Eye (tissue), 1 donor: ENCODE measurements at places on chromosomes 11 and 22.

DNA sequence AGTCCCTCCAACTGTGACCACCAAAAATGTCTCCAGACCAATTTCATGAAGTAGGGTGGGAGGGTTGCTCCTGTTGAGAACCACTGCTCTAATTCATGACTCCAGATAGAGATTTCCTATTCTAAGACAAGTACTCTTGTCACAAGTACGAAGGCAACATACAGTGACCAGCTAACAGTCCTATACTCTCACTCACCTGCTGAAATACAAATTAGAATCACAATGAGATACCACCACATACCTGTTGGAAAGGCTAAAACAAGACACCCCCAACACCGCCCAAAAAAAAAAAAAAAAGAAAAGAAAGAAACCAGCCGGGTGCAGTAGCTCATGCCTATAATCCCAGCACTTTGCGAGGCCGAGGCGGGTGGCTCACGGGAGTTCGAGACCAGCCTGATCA, 310.5 kb downstream of the SWAP70 start:
- DNase-seq, result no peak

- no peak for DNase-seq
Observed at GRCh38 chr11:74070723-74071492, 62.0 kb upstream of the UCP3 start.

DNA sequence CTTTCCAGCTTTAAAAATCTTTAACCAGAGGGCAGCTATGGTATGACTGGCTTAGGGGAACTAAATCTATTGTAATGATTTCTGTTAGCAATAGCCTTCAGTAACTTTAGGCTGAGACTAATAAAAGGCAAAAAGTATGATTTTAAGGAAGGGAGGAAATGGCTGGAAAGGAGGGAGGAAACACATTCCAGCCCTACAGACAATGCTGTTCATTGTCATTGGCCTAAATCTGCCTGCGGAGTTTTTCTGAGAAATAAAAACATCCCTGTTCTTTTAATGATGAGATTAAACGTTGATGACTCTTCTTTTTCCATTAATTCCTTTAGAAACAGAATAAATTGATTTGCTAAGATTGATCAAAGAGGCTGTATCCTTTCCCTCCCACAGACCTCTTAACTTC, 99.6 kb upstream of the GRAMD1B start:
- no peak for DNase-seq

GRCh38 chr11:71091506-71092265, 160.7 kb downstream of the SHANK2 start:
- no peak for DNase-seq

DNA sequence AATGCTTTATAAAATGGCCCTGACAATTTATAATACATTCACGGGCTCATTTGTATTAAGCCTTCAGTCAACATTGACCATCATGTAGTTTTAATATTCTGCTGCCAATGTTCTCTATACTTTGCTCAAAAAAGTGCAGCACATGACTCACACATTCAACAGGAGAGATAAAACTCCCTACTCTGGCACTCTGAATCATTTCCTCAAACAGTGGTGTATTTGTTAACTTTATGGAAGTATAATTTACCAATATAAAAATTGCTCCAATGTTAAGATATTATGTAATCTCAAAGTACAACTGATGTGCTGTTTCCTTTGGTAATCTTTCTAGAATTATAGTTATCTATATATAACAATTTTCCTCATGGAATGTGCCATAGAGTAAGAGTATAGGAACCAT, 39.9 kb downstream of the MAML2 start:
- no peak for DNase-seq

GRCh38 chr11:22984045-22984444, 123.8 kb upstream of the CCDC179 start:
- DNase-seq, result no peak

GRCh38 chr11:13104619-13105236, 95.6 kb downstream of the RASSF10 start:
- no peak for DNase-seq

DNA sequence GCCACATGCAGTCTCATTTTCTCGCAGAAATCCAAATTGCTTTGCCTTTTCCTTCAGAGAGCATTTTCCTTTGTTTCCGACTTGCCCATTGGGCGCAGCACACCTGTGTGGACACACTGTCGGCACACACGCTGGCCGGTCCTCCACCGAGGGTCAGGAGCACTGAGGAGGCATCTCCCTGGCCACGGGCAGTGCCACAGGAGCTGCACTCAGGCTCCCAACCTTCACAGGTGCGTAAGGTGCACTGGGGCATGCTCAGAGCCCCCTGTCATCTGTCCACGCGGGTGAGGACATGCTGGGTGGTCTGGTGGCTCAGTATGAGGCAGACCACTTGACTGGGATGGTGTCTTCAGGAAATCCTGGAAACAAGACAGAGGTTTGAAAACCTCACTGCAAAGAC, 779.1 kb downstream of the BRD1 start:
- DNase-seq, result no peak

- no peak for DNase-seq
Observed at GRCh38 chr11:96187822-96188221, 155.2 kb downstream of the MAML2 start.

GRCh38 chr22:28269277-28269676, 350.2 kb upstream of the PITPNB start:
- no peak for DNase-seq

GRCh38 chr11:66363805-66364535, 7.6 kb downstream of the SLC29A2 start:
- peak; percentile 48 for DNase-seq

- DNase-seq, result no peak
Observed at GRCh38 chr11:76185511-76185910, 20.8 kb downstream of the WNT11 start.

DNA sequence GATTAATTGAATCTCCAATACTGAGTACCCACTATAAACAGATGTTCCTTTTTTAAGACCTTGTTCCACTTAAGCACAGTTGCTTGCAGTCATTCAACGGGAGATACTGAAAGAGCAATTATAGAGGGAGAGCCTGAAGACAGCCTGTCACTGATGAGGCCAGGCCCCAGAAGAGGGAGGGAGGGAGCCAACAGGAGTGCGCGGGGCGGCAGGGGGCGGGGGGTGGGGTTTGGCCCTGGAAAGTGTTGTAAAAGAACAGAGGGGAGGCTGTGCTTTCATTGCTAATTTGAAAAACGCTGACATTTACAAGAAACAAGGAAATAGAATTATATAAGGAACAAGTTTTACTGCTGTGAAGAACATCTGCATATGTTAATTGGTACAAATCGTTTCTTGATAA, 53.1 kb downstream of the MAP6 start:
- peak; percentile 63 for DNase-seq

DNA sequence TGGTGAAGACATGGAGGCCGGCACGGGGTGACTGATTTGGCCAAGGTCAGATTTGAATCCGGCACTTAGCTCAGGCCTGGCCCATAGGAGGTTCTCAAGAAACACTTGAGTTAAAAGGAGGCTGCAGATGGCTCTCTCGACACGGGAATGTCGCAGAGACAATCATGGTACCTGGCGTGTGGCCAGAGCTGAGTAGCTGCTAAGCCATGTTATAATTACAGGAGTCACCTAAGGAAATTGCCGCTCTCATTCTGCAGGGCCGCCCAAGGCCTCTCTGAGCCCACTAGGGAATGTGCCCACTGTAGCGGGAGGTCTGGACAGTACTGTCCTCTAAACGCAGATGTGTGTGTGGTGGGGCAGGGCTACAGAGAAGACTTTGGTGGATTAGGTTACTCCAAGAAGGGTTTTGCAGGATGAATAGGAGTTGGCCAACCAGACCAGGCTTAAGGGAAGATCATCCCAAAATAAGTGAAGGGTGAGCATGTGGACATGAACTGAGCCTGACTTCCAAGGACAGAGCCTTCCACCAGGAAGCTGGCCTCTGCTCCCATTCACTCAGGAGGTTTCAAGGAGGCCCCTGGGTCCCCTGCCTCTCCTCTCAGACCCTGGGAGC, 19.3 kb upstream of the PRR5 start:
- DNase-seq, result no peak

- no peak for DNase-seq
Observed at GRCh38 chr11:72012897-72013721, 14.4 kb downstream of the IL18BP start.

DNA sequence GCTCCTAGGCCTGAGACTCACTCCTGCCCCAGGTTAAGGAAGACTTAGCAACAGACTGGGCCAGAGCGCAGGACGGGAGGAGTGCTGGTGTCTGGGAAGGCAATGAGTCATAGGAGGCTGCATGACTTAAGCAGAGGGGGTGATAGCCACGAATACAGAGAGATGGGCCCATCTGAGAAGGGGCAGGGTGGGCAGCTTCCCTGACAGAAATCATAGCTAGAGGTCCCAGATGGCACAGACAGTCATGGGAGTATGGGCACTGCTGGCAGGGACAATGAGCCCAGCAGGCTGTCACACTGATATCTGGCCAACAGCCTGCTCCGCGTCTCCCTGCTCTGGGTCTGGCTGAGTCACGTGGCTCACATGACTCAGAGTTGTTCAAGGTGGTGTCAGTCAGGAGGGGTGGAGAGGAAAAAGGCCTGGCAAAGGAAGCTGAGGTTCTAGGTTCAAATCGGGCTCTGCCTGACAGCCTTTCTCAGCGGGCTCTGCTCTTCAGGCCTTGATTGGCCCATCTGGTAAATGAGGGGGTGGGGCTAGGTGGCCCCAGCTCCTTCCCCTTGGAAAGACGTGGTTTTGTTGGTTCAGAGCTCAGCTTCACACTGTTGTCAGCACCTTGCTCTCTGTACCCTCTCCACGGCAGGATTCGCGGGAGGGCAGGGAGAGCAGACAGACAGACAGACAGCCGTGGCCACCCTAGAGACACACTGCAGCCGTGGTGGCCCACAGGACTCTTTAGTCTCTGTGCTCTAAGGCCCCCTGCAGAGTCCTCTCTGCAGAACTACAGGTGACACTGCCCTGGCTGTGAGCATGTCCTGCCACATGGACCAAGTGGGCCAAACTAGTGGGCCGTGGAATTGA, 47.8 kb downstream of the DBX1 start:
- no peak for DNase-seq

DNA sequence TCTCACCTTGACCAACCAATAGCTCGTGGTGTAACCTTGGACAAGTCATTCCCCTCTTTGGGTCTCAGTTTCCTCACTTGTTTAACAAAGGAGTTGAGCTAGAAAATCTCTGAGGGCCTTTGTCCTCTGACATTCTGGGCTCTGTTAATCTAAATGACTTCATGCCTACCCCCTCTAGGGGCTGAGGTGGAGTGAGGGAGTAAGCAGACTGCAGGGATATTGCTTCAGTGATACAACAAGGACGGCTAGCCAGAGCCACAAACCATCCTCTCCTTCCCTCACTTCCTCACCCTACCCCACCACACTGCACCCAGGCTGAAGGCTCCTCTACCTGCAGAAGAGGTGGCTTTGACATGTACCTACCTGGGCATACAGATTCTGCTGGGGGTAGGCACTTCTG, 34.8 kb downstream of the RELT start:
- no peak for DNase-seq

DNA sequence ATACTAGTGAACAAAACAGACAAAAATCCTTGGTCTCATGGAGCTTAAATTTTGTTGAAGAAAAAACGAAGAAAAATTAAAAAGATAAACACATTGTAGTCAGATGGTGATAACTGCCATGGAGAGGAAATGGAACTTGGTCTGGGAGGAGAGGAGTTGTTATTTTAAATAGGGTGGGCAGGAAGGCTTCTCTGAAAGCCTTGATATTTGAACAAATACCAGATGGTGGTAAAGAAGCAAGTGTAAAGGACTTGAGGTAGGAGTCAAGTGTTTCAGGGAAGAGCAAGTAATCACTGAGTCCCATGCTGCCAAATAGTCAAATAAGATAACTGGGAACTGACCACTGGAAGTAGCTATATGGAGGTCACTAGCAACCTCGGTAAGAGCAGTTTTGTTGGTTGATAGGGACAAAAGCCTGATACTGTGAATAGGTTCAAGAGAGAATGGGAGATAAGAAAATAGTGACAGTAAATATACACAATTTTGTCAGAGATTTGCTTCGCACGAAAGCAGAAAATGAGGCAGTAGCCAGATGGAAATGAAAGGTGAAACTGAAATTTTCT, 55.1 kb downstream of the SESN3 start:
- no peak for DNase-seq

- DNase-seq, result no peak
Observed at GRCh38 chr22:24433001-24433827, 5.8 kb downstream of the ADORA2A start.

- no peak for DNase-seq
Observed at GRCh38 chr11:87423161-87423560, 385.4 kb downstream of the TMEM135 start.

- no peak for DNase-seq
Observed at GRCh38 chr11:131618201-131618600, 247.8 kb downstream of the NTM start.
